Stimulated activated CD8-positive, alpha-beta memory T cell treated with anti-CD3 and anti-CD28 coated beads, Interleukin-7, amount 100 ng/mL, for 1 hour (primary cell): ENCODE measurements at places on chromosomes 11 and 22.

- no peak for DNase-seq
Observed at GRCh38 chr11:126063507-126063852, 814 bp upstream of the CDON start.

- no peak for DNase-seq
Observed at GRCh38 chr22:21856197-21856596, 11.2 kb downstream of the MAPK1 start.

DNA sequence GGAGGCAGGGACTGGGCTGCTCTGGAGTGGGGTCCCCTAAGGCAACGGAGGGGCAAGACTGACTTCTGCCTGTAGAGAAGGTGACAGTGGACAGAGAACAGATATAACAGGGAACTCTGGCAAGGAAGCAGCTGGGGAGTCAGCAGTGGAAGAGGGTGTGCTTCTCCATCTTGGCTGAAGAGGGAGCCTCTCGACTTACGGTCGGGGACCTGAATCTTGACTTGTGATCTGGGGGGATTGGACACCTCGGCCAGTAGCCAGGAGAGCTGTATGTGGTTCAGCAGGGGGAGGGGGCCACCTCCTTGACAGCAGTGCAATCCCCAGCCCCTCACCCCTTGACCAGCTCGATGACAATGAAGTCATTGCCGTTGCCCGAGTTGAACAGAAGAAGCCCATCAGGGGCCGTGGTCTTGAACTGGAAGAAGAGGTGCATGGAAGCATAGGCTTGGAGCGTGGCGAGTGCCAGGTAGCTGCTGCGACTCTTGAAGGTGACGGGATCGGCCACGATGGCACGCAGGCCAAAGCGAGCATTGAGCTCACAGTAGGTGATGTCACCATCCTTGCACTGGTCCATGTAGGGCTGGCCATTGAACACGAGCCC, 60.0 kb downstream of the SLC22A12 start:
- DNase-seq: no peak

- DNase-seq: no peak
Observed at GRCh38 chr11:17498475-17498874, 21.8 kb upstream of the ABCC8 start.

DNA sequence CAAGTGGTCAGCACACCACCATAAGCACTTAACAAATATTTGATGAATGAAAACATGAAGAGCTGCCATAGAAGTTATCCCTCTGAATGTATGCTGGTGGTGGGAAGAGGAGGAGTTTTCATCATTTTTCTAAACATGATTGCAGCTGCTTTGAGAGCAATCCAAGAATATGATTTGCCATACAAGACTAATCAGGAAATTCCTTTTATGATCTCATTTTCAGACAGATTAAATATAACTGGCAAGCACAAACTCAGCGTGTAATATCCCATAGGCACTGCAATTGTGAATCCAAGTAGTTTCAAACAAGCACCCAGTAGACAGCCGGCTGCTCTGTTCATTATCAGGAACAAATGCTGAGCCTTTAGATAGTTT, 505.7 kb upstream of the LUZP2 start:
- DNase-seq: no peak

DNA sequence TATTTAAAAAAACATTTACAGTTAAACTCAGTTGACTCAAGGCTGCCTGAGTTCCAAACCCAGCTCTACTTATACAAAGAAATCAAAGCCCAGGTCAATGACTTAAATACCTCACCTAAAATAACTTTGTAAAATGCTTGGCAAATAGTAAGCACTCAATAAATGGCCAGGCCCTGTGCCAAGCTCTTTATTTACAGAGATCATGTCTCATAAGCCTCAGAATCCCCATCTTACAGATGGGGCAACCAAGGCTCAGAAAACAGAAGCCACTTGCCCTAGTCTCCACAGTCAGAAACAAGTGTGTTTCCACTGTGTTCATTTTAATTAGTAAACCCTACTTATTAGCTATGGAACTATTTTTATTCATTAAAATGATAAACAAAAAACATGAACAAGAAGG, 30.5 kb upstream of the TTC28 start:
- DNase-seq: no peak
